Activated T-cell treated with anti-CD3 and anti-CD28 coated beads, Interleukin-2, amount 50 U/mL, for 48 hours (primary cell): ENCODE measurements at places on chromosomes 3 and 15.

DNA sequence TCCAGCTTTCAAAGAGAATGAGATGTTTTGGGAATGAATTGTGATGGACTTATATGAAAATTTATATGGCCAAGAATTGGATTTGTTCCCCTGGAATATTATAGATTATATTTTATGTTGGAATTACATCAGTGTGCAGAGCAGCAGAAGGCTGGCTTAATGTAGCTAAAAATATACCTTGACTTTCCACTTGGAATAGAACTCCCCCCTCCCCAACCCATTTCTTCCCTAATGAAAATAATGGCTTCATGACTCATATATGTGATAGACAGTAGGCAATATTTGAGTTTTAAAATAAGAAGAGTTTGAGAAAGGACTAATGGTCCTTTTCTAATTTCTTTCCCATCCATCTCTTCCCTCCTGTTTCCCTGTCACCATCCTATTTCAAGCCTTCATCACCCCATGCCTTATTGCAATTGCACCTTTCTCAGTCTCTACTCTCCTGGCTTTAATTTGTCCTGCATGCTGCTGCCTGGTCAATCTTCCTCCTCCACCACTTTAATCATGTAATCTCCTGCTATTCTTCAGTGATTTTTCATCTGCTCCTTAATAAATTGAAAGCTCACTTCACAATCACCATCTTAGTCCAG lies 122.5 kb downstream of the MDFIC2 start:
- no peak for DNase-seq

- DNase-seq: no peak
Observed at GRCh38 chr3:99330924-99331532, 307.4 kb upstream of the COL8A1 start.

DNA sequence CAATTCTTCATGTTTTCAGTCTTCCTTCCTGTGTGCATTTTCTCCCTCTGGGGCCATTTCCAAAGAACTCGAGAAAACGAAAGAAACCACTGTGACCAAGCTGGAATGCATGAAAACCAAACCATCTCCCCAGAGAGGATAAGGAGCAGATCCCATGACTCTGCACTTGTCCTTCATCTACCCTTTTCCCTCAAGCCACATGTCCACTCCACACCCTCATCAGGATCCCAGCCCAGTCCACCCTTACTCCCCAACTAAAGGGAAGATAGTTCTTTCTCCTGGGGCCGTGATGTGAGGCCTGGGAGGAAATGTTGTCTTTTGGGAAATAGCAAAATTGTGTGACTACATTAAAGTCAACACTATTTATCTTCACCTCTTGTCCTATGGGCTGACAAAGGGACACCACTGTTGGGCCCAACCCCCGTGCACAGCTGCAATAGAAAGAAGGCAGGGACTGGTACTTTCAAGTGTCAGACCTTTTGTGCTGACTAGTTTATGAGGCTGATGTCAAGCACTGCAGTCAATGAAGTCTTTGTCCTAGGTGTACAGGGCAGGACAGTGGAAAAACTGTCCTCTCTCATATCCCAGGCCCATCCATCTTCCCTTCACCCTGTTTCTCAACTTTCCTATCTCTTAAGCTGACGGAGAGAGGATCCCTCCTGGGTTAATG lies 487.1 kb upstream of the NR2F2 start:
- no peak for DNase-seq

GRCh38 chr15:62469874-62470688 lies 305.0 kb upstream of the C2CD4B start:
- no peak for DNase-seq

GRCh38 chr3:127920738-127921137 lies 5.7 kb downstream of the KBTBD12 start:
- no peak for DNase-seq

DNA sequence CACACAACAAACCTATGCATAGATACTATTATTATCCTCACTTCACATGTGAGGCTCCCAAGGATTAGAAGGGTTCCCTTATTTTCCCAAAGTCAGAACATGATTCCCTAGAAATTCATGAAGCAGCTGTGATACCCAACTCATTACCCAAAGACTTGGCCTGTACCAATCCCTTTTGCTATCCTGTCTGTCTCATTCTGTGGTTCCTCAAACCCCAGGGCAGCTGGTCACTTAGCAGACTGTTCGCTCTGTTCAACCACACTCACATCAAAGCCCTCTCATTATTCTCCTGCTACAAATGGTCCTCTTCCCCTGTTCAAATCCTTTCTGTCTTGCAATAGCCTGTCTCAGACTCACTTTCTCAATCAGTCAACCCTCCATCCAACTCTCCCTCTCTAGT lies 154.3 kb upstream of the TRIM42 start:
- no peak for DNase-seq

- DNase-seq: no peak
Observed at GRCh38 chr15:99108993-99109392, 4.1 kb downstream of the SYNM start.

- DNase-seq: no peak
Observed at GRCh38 chr3:40118091-40118490, 191.4 kb upstream of the EIF1B start.

DNA sequence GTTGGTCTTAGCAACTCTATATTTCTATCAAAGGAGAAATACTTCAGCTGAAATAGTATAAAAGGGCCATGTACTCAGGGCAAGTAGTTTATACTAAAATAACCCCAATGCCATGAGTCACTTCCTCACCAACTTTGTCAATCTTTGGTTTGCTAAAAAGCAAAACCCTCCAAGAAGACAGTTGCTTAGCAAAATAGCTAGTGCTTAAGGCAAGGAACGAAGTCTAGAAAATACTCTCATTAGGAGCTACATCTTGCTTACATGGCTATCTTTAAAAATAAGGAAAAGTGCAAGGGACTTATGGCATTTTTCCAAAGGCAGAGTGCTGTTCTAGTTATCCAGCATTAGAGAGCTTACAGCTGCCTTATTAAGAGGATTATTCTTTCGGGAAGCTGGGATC lies 28.4 kb downstream of the P3H2 start:
- no peak for DNase-seq

GRCh38 chr3:64957408-64958198 lies 269.8 kb upstream of the ADAMTS9 start:
- no peak for DNase-seq

GRCh38 chr3:143881095-143881494 lies 32.8 kb upstream of the SLC9A9 start:
- DNase-seq: no peak

DNA sequence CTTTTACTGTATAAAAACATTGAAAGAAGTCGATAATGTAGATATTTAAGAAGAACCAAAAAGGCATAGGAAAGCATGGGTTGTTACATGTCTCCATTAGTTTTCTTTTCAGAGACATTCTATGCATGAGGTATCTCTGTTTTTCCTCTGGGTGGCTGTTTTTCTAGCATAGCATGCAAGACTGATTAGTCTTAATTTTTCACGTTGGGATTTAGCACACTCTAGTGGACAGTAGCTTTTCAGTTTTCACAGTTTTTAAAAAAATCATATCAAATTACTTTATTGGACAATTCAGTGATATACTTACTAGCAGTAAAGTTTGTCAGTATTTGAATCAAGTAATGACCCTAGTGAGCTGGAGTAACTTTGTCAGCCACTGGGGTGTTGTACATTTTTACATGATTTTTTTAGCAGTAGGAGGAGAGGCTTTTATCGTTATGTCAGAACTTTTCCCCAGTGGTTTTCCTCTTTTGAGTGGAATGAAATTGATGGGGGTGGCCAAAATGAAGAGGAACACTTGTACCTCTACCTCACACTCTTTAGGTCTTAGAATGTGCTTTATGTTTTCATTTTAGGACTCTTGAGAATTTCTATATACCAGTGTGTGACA lies 57.2 kb downstream of the SEC22A start:
- DNase-seq: no peak

DNA sequence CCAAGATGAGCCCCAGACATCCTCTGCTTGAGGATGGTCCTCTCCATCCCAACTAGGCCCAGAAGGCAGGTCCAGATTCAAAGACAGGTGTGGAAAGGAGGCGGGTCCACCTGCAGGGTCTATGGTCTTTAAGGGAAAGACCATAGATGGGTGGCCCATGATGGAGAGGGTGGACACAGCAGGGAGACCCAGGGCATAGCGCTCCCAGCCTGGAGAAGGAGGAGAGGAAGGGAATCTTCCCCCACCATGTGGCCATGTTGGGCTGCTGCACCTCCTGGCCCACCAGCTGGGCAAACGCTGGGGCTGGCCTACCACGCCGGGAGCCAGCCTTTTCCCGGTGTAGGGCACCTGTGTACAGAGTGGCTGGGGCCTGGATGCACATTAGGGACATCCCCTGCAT lies 265.2 kb upstream of the TLE3 start:
- DNase-seq: no peak

DNA sequence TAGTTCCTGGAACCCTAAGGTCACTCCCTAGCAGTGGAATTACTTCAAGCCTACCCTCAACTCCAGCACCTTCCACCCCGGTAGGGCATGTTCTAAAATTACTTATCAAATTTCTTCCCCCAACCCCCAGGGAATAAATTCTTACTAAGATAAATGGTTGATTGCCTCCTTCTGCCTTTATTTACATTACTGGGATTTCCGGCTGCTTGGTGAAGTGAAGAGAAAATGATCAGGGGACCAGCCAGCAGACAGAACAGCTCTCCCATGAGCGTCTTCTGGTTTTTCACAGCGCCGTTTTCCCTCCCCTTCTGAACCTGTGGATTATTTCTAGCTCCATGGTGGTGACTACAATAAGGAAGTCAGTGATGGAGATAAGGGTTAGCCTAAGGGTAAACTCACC lies 521.5 kb upstream of the PPP2R3A start:
- DNase-seq: no peak

DNA sequence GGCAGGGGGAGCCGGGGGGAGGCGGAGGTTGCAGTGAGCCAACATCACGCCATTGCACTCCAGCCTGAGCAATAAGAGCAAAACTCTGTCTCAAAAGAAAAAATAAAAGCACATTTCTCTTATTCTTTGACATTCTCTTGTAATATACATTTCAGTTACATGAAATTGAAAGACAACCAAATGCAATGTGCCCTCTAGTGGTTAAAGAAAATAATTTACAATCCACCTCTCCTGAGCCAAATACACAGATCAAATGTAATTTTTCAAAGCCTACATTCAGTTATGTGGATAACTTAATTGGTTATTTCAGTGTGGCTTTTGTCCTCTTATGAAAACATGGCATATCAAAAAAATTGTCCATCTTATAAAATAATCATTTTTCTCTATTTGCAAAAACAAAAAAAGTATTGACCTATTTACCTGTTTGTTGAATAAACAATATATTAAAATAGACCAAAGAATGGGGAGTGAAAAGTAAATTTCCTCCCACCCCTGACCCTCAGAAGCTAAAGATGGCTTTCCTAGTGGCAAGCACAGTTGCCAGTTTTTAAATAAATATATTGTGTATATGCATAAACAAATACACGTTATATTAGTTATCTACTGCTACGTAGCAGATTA lies 14.2 kb upstream of the U2SURP start:
- DNase-seq: no peak

DNA sequence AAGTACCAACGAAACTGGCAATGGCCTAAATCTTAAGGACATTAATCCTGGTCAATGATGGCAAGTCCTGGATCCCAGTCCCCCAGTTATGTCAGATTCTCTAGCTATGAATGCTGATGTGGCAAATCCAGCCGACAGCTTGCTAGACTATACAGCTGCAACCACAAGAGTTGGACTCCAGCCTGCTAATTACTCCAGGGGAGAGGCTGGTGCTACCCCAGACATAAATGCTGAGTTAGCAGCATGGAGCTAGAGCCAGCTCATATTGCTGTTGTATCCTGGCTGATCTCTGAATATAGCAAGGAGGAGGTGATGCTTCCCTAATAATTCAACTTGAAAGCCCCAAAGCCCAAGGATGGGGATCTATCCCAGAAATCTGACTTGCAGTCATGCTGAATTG lies 207.1 kb downstream of the LRRN1 start:
- no peak for DNase-seq

DNA sequence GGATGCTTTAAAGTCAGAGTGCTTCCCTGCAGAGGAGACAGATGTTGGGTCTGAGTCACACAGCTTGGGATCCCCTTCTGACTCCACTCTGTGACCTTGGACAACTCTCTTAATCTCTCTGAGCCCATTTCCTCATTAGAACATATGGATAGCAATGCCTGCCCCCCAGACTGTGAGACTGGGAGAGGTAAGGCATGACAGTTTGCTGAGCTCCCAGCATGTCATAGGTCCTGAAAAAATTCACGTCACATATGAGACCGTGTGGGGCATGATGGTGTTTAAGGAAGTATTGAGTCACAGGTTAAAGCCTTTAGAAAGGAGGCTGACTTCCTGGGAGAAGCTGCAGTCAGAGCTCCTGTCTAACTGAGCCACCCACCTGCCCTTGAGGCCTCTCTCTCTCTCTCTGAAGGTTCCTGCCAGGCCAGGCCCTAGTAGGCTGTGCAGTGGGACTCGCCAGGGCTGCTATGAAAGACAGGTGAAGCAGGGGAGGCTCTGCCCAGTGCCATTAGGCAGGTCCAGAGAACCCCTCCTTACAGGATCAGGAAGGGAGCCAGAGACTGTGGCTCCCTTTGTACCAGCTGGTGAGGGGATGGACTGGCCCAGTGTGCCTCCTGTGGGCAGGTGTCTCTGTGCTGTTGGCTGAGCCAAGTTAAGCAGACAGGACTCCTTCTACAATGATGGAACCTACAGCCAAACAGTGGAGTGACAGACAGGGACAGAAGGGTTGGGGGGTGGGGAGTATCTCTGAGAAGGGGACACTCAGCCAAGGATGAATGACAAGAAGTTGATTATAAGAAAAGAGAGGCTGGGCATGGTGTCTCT lies 19.5 kb upstream of the DOCK3 start:
- DNase-seq: peak; percentile 48

GRCh38 chr15:57235873-57236272 lies 140.4 kb upstream of the CGNL1 start:
- DNase-seq: no peak

DNA sequence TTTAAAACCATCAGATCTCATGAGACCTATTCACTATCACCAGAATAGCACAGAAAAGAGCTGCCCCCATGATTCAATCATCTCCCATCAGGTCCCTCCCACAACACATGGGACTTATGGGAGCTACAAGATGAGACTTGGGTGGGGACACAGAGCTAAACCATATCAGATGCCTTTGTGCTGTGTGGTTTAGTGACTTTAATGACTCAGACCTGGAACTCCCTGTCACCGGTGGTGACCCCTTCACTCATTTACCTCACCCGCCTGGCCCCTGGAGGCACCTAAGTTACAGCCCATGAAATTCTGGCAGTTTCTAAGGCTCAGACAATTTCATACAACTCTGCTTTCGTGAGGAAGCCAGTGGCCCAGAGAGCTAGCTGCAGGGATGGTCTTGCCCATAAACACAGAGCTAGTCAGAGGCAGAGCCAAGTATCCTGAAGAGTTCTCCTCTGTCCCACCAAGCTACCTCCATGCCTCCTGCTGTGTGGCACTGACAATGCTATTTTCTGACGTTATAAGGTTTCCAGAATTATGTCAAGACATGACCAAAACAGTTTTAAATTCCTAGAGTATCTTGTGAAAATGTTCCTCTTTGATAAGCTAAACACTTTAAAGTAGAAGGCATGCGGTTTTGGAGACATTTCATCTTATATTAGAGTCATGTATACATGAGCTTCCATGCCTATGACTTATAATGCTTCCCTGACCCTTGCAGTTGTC lies 231.1 kb upstream of the IL12A start:
- DNase-seq: no peak
